ENCODE measurements at places on chromosomes 6 and 20.

DNA sequence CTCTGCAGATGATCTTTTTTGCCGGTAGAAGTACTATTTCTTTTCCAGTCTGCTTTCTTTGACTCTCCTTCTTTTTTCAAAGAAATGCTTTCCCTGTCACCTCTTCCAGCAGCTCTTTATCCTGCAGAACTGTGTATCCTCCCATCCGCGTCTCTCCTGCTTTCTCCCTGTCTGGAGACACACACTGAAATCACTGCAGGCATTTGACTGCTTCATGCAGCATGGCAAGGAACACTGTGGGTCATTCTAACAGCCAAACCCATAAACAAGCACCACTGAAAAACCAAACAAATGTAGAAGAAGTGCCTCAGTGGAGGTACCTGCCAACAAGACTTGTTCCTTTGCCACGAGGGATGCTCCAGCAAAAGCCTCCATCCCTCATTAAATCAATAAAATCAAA is 403.7 kb upstream of the CITED2 start:
- no peak for DNase-seq

GRCh38 chr20:15789079-15789478 is 784.2 kb downstream of the KIF16B start:
- no peak for DNase-seq

DNA sequence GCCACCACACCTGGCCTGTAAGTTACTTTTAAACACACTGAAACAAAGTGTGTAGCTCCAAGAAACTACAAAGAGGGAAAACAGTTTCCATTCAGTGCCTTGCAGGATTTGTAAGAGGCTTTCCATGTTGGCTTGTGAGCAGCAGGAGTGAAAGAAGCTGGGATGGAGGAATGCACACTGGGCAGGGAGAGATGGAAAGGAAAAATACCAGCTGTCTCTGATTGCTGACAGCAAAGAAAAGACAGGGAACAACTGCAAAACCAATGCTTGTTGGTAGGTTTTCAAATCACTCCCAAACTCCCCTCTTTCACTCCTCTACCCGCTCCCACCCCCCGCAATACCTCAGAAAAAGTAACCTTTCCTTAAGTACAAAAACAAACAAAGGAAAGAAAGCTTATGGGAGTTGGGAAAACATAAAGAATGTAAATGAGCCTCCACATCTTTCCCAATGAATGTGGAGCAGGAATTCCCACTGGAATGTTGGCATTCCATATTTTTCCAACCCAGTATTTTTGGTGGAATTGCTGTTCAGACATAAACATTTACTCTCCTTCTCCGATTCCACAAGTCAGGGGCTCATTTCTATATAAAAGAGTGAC is 166.1 kb downstream of the THBS2 start:
- no peak for DNase-seq

- no peak for DNase-seq
These were observed 68.4 kb downstream of the ID4 start for GRCh38 chr6:19905584-19905983.

DNA sequence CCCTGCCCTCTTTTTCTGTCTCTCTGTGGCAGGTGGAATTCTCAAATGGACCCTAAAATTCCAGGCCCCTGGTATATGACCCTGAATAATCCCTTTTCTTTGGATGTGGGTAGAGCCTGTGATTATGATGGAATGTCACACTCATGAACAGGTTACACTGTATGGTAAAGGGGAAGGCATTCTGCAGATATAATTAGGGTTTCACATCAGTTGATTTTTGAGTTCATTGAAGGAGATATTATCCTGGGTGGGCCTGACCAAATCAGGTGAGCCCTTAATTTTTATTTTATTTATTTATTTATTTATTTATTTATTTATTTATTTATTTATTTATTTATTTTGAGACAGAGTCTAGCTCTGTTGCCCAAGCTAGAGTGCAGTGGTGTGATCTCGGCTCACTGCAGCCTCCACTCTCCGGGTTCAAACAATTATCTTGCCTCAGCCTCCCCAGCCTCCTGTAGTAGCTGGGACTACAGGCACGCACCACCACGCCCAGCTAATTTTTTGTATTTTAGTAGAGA is 13.7 kb upstream of the STMND1 start:
- no peak for DNase-seq

DNA sequence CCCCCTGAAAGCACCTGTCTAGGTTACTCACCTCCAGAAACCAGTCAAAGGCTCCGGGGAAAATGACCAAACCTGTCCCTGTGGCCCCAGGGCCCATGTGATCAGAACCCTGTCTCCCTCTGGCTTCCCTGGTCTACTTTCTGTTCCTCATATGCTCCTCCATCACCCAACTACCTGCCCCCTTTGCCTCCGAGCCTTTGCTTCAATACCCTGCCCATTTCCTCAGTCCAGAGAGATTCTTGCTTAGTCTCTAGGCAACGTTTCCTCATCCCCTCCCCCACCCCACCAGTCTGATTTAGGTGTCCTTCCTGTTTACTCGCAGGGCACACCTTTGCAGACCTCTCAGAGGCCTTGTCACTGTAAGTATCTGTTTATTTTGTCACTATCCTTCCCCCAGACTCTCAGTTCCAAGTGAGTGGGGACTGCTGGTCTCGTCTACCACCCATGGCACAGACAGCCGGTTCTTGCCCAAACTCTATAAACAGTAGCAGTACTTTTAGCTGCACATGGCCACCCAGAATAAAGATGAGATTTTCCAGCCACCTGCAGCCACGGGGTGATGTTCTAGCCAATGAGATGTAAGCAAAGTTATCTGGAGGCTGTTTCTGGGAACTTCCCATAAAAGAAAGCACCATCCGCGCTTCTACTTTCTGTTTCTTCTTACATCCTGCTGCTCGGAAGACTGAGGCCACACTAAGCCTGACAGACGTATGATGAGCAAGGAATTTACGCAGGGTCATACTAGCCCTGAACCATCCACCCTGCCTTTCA is 13.3 kb downstream of the ELOVL5 start:
- peak; percentile 40 for DNase-seq

Measured in activated T-cell treated with anti-CD3 and anti-CD28 coated beads for 48 hours (primary cell).